Naive thymus-derived CD8-positive, alpha-beta T cell (primary cell): ENCODE measurements at places on chromosomes 6 and 20. TPM values are rescaled to one million over a fixed set of nuclear protein-coding genes. Genes with fewer than 3 reads are reported as not detected.

The NKX2-4 gene
- total RNA-seq: not detected

DNA sequence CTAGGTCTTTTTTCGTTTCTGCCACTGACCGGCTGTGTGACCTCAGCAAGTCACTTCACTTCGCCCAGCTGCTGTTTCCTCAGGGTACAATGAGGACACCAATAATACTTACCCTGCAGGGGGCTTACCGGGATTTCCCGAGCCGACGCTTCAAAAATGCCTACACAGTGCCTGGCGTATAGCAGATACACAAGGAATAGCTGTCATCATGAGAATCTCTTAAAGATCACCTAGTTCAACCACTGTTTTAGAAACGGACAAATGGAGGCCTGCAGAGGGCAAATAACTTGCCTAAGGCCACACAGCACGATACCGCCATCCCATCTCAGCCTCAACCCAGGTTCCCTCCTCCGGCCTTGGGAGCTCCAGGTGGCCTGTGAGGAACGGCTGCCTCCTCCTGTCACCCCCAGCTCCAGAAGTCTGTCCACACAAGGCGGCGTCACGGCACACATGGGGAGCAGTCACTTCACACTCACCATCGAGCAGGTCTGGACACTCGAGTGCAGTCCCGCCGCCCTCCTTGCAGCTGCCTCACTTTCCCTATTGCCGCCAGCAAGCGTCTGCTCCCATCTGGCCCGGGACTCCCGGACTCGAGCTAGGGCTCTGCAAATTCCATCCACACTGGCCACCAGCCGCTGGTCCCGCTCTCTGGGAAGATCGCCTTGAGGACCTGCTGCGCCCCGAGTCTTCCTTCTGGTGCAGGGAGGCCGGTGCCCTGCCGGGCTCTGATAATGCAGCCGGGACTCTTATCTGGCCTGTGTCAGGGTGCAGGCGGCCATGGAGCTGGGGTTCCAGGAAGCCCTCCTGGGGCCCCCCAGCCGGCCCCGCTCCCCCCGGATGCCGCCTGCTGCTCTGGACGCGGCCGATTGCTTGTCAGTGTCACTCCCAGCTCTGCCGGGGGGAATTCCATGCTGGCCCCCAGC lies at the start of gene RIPOR3:
Gene RIPOR3, minus strand, starts transcription at position 893 of the 923 bp plus-strand sequence. Its CDS starts 414 bp downstream, at position 479.
- H3K36me3 ChIP-seq: no peaks in the 10 kb centered on the region
- no peak within 1 kb of the TSS for H3K27ac ChIP-seq
- H3K27me3 ChIP-seq: peaks cover 58% of the 10 kb centered on the region
- H3K4me1 ChIP-seq: peaks cover 14% of the 10 kb centered on the region

The ADGRB3 gene
- not detected for total RNA-seq

GRCh38 chr20:25294459-25295385 lies 46.8 kb downstream of the PYGB start:
- H3K4me3 ChIP-seq: no peak overlapping the region
- peak; percentile 69 for DNase-seq
- H3K27me3 ChIP-seq: no peaks in the 10 kb centered on the region
- peaks cover 19% of the 10 kb centered on the region for H3K4me1 ChIP-seq

GRCh38 chr20:272718-273117 lies 15.2 kb downstream of the DEFB132 start:
- DNase-seq: no peak
- no peak overlapping the region for H3K27ac ChIP-seq

The UBD gene
- not detected for total RNA-seq

GRCh38 chr6:166830185-166830890 lies 126.0 kb downstream of the RNASET2 start:
- H3K27me3 ChIP-seq: peaks cover 4% of the 10 kb centered on the region
- no peaks in the 10 kb centered on the region for H3K36me3 ChIP-seq
- no peak overlapping the region for H3K27ac ChIP-seq
- no peak for DNase-seq
- H3K4me1 ChIP-seq: peaks cover 1% of the 10 kb centered on the region
- H3K4me3 ChIP-seq: no peak overlapping the region

DNA sequence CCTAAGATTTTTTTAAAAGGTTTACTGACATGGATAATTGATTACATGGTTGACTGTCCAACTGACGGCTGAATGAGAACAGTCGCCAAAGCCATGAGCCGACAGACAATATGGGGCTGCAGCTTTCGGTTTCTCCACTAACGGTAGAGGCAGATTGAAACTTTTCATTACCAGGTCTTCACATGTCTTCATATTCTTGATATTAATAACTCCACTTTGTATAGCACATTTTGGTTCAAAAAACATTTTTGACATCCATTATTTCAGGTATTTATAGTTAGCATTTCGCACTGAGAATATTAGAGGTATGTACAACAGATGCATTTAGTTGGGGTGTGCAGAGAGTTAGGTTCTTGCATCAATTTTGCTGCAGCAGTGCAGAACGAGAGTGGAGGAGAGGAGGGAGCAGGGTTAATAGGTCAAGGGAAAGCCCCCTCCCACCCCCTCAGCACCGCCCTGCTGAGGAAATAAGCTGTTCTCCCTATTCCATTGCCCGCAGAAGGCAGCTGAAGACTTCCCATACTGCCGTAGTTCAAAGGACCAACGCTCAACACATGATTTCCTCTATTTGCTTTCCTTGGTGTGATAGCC lies 73.6 kb upstream of the ADTRP start:
- H3K27ac ChIP-seq: no peak overlapping the region
- DNase-seq: no peak
- no peaks in the 10 kb centered on the region for H3K36me3 ChIP-seq
- no peak overlapping the region for H3K4me3 ChIP-seq
- H3K27me3 ChIP-seq: peaks cover 1% of the 10 kb centered on the region
- H3K4me1 ChIP-seq: no peaks in the 10 kb centered on the region

The SPDEF gene
- not detected for total RNA-seq

GRCh38 chr6:36924778-36925374 lies 29.7 kb upstream of the PI16 start:
- H3K4me3 ChIP-seq: no peak overlapping the region
- no peaks in the 10 kb centered on the region for H3K27me3 ChIP-seq
- no peak for DNase-seq
- no peaks in the 10 kb centered on the region for H3K4me1 ChIP-seq
- H3K27ac ChIP-seq: no peak overlapping the region
- peaks cover 12% of the 10 kb centered on the region for H3K36me3 ChIP-seq

DNA sequence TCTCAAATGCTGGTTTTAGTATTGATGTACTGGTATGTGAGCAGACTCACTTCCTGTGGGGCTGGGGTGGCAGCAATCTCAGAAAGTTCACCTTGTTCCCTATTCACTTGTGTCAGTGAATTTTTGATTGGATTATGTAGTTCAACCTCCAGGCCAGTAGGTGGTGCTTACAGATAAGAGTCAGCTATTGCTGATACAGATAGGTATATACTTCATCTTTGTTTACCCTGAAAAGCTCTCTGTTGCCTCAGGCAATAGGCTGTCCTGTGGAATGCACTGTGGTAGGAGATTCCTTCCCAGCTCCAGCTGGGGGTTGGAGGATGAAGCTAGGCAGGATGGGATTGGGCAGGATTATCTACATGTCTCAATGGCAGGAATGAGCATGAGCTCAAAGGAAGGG lies 851.2 kb upstream of the EYS start:
- no peaks in the 10 kb centered on the region for H3K4me1 ChIP-seq
- no peak overlapping the region for H3K27ac ChIP-seq
- H3K27me3 ChIP-seq: no peaks in the 10 kb centered on the region
- H3K36me3 ChIP-seq: no peaks in the 10 kb centered on the region

The FRK gene
- total RNA-seq: 0.08 TPM

DNA sequence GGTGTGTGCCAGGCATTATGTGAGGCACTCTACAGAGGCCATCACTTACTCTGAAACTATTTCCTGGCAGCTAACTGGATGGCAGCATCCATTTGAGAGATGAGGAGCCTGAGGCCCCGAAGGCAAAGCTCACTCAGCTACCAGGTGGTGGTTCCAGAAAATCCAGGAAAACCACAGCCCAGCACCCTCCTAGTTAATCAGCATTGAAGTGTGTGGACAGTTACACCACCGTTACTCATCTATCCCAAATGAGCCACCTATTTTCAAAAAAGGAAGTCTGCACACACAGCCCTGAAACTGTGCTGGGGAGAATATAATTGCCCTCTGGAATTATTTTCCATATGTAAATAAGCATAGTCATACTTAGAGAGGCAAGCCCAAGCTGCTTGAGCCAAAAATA lies 67.4 kb downstream of the CNBD2 start:
- no peaks in the 10 kb centered on the region for H3K36me3 ChIP-seq
- H3K27me3 ChIP-seq: no peaks in the 10 kb centered on the region
- H3K4me3 ChIP-seq: no peak overlapping the region
- no peak overlapping the region for H3K27ac ChIP-seq
- H3K4me1 ChIP-seq: no peaks in the 10 kb centered on the region
- no peak for DNase-seq

- no peak overlapping the region for H3K27ac ChIP-seq
- no peak overlapping the region for H3K4me3 ChIP-seq
- H3K4me1 ChIP-seq: peaks cover 21% of the 10 kb centered on the region
Measured at GRCh38 chr6:88164061-88164460, 2.1 kb downstream of the CNR1 start.

- H3K27ac ChIP-seq: peak overlapping the region; percentile 26
- H3K4me3 ChIP-seq: no peak overlapping the region
- DNase-seq: no peak
- H3K27me3 ChIP-seq: no peaks in the 10 kb centered on the region
- peaks cover 3% of the 10 kb centered on the region for H3K4me1 ChIP-seq
- H3K36me3 ChIP-seq: no peaks in the 10 kb centered on the region
Measured at GRCh38 chr6:423055-423798, 31.7 kb downstream of the IRF4 start.

The NECAB3 gene
- total RNA-seq: 12.8 TPM

DNA sequence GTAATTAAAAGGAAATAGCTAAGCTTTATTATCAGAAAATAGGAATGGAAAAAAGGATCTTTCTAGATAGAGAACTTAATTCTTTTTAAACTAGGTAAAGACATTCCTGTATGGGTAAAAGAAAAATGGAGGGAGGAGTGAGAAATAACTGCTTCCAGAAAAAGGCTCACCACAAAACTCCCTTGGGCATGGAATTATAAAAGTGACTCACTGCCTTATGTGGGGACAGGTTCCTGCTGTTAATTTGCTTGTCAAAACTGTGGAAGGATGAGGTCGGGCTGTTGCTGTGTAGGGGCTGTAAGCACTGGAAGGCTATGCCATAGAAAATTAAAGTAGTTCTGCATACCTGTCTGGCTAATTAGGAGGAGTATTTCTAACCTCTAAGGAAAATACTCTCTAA lies 158.7 kb downstream of the UBE3D start:
- H3K27ac ChIP-seq: no peak overlapping the region
- H3K4me1 ChIP-seq: no peaks in the 10 kb centered on the region
- DNase-seq: no peak

DNA sequence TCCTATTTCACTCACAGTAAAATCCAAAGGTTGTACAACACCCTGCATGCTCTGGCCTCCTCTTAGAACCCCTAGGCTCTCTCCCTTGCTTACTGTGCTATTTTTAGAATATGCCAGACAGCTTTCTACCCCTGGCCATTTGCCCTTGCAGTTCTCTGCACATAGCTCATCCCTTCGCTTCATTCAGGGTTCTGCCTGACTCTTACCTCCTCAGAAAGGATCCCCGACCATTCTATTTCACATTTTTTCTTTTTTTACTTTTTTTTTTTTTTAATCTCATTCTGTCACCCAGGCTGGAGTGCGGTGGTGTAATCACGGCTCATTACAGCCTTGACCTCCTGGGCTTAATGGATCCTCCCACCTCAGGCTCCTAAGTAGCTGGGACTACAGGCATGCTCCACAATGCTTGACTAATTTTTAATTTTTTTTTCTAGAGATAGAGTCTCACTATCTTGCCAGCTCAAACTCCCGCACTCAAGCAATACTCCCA lies 33.6 kb downstream of the COMMD7 start:
- H3K27ac ChIP-seq: peak overlapping the region; percentile 12
- peaks cover 11% of the 10 kb centered on the region for H3K4me1 ChIP-seq
- DNase-seq: no peak
- H3K27me3 ChIP-seq: no peaks in the 10 kb centered on the region
- peaks cover 55% of the 10 kb centered on the region for H3K36me3 ChIP-seq
- H3K4me3 ChIP-seq: no peak overlapping the region

GRCh38 chr6:153591159-153591558 lies 447.9 kb upstream of the OPRM1 start:
- DNase-seq: no peak
- no peaks in the 10 kb centered on the region for H3K4me1 ChIP-seq
- H3K27ac ChIP-seq: no peak overlapping the region
- no peaks in the 10 kb centered on the region for H3K36me3 ChIP-seq
- no peaks in the 10 kb centered on the region for H3K27me3 ChIP-seq
- H3K4me3 ChIP-seq: no peak overlapping the region

- no peak overlapping the region for H3K4me3 ChIP-seq
- no peaks in the 10 kb centered on the region for H3K36me3 ChIP-seq
- H3K27me3 ChIP-seq: peaks cover 8% of the 10 kb centered on the region
- H3K27ac ChIP-seq: no peak overlapping the region
- no peaks in the 10 kb centered on the region for H3K4me1 ChIP-seq
Measured at GRCh38 chr6:98514796-98515195, 319.6 kb upstream of the POU3F2 start.

- peaks cover 45% of the 10 kb centered on the region for H3K4me1 ChIP-seq
- H3K27ac ChIP-seq: no peak overlapping the region
- peaks cover 56% of the 10 kb centered on the region for H3K27me3 ChIP-seq
- no peaks in the 10 kb centered on the region for H3K36me3 ChIP-seq
- H3K4me3 ChIP-seq: no peak overlapping the region
- DNase-seq: no peak
Measured at GRCh38 chr20:58853976-58854637, 1.6 kb downstream of the GNAS start.

The FAM217A gene
- not detected for total RNA-seq

DNA sequence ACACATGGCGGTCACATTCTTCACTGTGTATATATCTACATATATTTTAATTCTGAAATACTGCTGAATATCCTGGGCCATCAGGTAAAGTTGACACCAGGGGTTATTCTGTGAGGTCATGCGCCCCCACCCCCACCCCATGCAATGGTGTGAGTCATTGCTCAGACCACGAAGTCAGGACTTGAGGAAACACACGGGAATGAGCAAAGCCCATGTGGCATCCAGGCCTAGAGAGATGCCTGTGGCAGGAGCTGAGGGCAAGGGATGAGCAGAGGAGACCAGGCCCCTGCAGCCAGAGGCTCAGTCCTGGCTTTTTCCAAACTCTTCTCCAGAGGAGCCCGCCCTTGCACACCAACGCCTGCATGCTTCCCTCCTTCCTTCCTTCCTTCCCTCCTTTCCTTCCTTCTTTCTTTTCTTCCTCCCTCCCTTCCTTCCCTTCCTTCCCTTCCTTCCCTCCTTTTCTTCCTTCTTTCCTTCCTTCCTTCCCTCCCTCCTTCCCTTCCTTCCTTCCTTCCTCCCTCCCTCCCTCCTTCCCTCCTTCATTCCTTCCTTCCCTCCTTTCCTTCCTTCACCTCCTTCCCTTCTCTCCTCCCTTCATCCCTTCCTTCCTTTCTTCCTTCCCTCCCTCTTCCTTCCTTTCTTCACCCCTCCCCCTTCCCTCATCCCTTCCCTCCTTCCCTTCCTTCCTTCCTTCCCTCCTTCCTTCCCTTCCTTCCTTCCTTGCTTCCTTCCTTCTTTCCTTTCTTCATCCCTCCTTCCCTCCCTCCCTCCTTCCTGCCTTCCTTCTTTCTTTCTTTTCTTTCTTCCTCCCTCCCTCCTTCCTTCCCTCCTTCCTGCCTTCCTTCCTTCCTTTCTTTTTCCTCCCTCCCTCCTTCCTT lies 72.0 kb upstream of the INSM1 start:
- no peak overlapping the region for H3K27ac ChIP-seq
- H3K27me3 ChIP-seq: peaks cover 19% of the 10 kb centered on the region
- no peak for DNase-seq
- no peak overlapping the region for H3K4me3 ChIP-seq
- H3K4me1 ChIP-seq: no peaks in the 10 kb centered on the region

GRCh38 chr20:34907616-34908469 lies 31.4 kb downstream of the ACSS2 start:
- no peak overlapping the region for H3K27ac ChIP-seq
- H3K27me3 ChIP-seq: no peaks in the 10 kb centered on the region
- H3K4me3 ChIP-seq: no peak overlapping the region
- peaks cover 2% of the 10 kb centered on the region for H3K36me3 ChIP-seq
- peaks cover 10% of the 10 kb centered on the region for H3K4me1 ChIP-seq

GRCh38 chr20:10562899-10563298 lies 110.9 kb downstream of the JAG1 start:
- H3K36me3 ChIP-seq: peaks cover 56% of the 10 kb centered on the region
- no peak overlapping the region for H3K27ac ChIP-seq
- H3K4me3 ChIP-seq: no peak overlapping the region
